ENCODE measurements at places on chromosomes 5 and 9.

- DNase-seq, result no peak
These were observed 76.0 kb upstream of the IFNE start for GRCh38 chr9:21558079-21558478.

DNA sequence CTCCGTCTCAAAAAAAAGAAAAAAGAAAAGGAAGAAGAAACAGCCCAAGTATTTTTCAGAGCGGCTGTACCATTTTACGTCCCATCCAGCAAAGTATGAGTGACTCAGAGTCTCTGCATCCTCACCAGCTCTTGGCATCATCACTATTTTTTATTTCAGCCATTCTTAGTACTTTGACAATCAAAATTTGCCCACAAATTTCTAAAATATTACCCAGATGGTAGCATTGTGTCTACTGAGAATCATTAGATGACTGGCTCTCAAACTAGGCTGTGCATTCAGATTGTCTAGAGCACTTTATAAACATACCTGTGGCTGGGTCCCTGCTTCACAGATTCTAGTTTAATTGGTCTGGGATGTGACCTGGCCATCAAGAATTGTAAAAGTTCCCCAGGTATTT, 21.6 kb upstream of the MELK start:
- DNase-seq, result no peak

DNA sequence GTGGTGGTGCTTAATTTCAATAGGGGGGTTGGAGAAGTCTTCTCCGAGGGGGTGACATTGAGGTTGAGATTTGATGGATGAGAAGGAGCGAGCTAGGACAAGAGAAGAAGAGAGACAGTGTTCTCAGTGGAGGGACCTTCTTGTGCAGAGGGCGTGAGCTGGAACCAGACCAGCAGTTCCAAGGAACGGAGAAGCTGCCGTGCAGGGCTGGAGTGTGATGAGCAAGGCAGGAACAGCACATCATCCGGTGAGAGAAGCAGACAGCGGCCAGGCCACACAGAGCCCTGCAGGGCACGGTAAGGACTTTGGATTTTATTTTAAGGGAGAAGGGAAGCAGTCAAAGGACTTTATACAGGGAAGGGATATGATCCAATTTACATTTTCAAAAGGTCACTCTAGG, 206.9 kb downstream of the MELK start:
- DNase-seq, result no peak

- no peak for DNase-seq
These were observed 1.6 kb downstream of the WNK2 start for GRCh38 chr9:93185266-93186214.

DNA sequence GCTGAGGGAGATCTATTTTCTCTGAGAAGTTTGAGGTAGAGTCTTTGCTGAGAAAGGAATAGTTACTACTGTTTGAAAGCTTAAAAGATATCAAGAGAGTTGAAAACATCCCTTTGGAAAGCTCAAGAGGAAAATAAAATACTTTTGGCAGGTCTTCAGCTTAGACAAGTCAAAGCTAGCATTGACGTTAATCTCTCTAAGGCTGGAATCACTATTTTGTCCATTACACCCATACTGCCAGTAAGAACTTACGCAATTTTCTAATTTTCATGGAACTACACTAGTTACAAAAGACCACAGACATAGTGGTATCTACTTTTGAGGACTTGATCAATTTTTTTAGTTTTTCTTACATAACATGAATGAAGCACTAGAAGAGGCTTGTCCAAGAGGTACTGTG, 494.9 kb downstream of the PSAT1 start:
- DNase-seq, result no peak

DNA sequence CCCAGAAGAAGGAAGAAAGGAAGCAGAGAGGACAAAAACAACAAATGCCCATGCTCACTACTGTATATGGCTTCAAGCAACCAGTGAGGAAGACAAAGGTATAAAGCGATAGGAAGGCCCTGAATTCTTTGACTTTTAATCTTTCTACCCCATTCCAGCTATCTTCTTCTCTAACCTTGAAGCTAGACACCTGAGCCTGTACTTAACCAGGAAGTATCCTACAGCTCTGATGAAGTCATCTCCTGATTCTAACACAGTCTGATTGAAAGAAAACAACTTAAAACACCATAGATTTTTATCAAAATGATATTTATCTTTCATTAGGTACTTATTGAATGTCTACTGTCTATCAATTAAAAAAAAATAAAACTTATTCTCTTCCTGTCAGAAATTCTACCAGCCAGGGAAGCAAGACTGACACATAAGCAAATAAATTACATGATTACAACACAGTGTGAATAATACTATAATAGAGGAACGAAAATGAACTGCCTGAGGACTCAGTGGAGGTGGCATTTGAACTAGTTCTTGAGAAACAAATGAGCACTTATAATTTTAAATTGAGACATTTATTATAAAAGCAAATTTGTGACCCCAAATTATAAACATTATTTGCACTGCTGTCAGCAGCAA, 123.3 kb upstream of the ELL2 start:
- no peak for DNase-seq

GRCh38 chr9:77455312-77455927, 192.7 kb downstream of the GNA14 start:
- DNase-seq, result no peak

DNA sequence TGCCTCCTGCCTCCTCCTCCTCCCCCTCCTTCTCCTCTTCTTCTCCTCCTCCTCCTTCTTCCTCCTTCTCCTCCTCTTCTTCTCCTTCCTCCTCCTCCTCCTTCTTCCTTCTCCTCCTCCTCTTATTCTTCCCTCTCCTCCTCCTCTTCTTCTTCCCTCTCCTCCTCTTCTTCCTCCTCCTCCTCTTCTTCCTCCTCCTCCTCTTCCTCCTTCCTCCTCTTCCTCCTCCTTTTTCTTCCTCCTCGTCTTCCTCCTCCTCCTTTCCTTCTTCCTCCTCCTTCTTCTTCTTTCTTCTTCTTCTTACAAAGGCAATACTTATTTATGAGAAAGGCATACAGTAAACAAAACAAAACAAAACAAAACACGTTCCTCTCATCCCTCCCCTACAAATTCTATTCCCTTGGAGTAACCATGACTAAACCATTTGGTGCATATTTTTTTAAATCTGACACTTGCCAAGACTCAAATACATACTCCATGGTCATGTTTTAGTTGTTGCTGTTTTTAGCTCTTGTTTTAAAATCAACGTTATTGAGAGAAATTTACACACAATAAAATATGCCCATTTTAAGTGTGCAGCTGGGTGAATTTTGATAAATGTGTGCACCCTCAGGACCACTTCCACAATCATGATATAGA, 135.6 kb downstream of the FOXD1 start:
- no peak for DNase-seq

DNA sequence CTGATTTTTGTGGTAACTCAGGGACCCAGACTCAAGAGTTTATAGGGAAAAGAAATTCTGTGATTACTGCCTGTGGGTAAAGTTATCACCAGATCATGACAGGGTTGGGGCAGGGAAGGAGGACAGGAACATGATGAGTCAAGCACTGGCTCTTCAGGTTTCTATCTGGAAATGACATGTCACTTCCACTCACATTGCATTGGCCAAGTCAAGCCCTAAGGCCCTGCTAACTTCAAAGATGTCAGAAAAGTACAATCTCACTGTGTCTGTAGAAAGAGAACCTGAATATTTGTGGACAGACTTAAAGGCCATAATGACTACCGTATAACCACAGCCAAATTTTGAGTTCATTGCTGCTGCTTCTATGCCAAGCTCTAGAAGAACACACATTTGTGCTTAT, 187.7 kb downstream of the TLE4 start:
- no peak for DNase-seq

GRCh38 chr9:98834386-98834785, 26.9 kb downstream of the GALNT12 start:
- no peak for DNase-seq

DNA sequence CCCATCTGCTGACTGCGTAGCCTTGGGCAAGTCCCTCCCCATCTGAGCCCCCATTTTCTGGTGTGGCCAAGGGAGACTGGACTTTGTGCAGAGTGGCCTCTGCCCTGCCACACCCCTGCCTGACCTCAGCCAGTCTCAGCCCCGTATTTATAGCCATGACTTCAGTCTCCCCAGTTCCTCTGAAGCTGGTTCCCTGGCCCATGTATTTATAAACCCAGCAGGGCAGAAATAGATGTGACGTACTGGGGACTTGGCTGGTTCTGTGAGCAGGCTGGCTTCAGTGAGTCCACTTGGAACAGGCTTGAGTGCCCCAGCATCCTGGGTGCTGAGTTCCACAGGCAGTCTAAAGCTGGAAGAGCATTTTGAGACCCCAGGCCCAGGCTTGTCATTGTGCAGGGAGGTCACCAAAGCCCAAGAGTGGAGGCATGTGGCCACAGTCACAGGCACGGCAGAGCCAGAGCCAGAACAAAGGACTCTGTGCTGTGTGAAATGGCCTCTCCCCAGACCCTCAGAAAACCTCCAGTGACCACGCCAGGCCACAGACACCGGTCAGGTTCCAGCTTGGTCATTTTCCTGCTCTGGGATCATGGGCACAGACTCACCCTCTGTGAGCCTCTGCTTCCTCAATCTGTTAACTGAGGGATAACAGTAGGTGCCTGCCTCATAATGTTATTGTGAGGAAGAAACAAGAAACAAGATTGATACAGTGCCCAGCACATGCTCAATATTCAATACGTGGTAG, 30.4 kb upstream of the SYNPO start:
- no peak for DNase-seq

DNA sequence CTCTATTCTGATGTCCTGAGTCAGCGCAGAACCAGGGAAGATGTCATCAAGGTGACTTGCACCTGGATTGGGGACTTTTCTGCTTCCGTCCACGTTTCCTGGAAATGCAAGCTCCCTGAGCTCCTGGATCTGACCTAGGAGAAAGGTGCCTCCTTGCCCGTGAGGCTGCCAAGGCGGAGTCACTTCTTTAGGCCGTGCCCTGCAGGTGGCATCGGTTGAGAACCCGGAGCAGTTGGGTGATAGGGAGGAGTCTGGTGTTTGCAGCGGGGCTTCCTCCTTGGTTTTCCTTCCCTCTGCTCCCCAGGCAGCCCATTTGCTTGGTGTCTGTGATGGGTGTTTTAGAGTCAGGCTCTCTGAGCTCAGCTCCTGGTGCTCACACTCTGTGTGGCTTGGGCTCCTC, 15.2 kb downstream of the NANS start:
- no peak for DNase-seq

DNA sequence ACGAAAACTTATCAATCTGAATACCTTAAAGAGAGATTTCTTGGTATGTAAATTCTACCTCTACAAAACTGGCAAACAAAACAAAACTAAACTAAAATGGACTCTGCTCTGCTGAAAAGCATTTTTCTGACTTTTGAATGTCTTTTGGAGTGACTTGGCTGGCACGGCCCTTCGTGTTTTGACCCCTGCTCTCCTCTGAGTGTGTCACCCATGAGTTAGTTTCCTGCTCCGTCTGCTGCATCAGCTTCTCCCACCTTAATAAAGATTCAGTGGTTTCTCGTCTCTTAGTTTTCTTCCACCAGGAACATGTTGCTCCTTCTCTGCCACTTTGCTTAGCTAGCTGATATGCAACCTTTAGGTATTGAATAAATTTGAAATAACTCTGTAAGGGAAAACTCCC, 1084.0 kb upstream of the CDH18 start:
- no peak for DNase-seq

- DNase-seq, result no peak
These were observed 110.5 kb upstream of the CDKN2B start for GRCh38 chr9:22119522-22120158.

DNA sequence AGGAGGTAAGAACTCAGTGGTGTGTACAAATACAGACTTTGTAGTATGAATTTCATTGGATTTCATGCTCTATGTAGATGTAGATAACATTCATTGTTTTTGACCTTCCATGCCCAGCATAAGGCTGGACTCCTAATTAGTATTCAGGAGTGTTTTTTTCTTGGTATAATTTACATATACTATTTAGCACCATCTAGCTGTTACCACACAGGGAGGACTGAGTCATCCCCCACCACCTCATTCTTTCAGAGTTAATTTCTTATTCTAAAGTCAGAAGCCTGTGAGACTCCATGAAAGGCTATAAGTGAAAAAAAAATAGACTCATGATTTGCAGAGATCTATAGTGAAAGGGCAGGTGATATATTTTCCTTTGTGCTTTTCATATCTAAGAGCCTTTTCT, 555.0 kb downstream of the PRR16 start:
- DNase-seq, result no peak

DNA sequence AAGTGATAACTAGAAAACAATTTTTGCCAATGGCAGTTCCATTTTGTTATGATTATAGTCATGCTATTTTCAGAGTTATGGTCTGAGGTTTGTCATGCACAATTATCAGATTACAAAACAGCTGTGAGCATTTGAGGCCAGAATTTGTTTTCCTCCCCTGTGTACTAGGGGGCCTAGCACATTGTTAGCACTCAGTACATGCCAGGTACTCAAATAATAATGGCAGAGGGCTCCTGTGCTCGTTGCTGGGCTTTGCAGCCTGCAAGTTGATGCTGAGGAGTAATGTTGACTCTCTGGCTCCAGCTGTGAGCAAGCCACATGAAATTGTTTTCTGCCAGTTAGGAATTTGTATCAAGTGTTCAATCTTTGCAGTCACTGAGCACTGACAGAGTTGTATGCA, 6.9 kb downstream of the DNAI1 start:
- no peak for DNase-seq

DNA sequence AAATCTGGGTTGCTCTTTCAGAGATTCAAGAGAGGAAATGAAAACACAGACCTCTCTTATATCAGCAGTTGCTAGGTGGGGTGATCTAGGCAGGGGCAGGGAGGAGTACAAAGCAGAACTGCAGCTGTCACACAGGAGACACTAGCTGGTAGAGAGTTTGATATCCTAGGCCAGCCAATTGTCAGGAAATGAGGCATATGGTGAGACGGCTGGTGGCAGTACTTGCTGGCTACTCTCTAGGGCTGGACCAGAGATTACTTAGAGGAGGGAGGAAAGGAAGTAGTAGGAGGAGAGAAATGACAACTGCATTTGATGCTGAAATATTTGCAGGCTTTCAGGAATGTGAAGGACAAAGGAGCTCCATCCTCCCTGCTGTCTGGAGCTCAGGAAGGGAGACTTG, 113.8 kb downstream of the TRIM32 start:
- no peak for DNase-seq

- DNase-seq, result no peak
These were observed 11.4 kb downstream of the HMCN2 start for GRCh38 chr9:130276955-130277354.

DNA sequence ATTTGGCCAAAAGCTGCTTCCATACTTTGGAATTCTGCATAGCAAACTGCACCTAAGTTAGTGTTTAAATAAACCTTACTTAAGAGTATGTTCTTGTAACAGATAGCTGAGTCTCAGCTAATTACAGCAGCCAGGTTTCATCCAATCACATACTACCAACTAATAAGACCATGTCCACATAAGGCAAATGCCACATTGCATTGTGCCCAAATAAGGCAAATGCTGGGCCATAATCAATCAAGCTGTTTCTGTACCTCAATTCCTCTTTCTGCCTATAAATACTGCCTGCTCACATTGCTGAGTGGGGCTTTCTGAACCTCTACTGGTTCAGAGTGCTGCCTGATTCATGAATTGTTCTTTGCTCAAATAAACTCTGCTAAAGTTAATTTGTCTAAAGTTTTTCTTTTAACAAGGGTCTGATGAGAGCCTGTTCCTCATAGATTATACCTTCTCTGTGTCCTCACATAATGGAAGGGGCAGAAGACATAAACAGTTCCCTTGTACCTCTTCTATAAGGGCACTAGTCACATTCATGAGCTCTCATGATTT, 4.4 kb upstream of the OXCT1 start:
- no peak for DNase-seq

GRCh38 chr5:129460936-129461710, 1.0 kb downstream of the ADAMTS19 start:
- DNase-seq, result no peak
